ENCODE measurements at places on chromosomes 6 and 20.

DNA sequence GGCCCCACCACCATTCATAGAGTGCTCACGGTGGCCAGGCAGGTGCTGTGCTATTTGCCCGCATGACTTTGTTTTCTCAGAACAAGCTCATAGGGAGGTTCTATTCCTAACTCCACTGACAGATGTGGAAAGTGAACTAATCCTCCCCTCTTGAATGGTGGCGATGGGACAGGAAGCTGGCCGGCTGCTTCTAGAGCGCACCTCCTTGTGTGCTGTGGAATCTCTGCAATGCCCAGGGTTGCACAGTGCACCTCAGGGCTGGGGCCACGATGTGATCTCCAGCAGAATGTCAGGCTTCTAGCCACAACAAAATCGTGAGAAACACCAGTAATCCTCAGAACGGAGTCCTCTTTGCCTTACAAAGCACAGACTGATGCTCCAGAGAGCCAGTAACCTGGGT, 53.8 kb upstream of the SLC22A23 start:
- DNase-seq, result no peak

GRCh38 chr6:4521070-4521469, 255.1 kb upstream of the CDYL start:
- no peak for DNase-seq

DNA sequence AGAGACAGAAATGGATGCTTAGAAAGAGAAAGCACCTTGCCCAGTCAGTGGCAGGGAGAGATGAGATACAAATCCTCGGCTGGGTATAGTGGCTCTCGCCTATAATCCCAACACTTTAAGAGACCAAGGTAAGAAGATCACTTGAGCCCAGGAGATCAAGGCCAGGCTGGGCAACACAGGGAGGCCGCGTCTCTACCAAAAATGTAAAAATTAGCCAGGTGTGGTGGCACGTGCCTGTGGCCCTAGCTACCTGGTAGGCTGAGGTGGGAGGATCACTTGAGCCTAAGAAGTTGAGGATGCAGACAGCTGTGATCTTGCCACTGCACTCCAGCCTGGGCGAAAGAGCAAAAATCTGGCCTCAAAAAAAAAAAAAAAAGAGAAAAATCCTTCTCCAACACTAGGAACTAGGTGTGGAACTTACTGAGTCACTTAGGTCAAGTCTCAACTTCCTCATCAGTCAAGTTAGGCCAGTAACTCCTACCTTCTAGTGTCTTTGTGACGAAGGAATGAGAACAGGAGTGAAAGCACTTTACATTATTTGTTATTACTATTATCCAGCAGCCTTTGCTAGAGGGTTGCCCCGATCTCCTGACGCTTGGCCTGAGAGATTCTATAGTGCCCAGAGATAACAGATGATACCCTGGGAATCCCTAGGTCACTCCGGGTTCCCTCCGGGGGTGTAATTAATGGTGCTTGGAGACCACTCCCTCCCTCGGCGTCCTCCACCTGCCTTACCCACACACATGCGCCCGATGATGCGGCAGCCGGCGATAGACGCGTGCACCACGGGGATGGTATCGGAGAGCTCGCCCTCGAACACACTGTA, 918 bp downstream of the EIF6 start:
- DNase-seq, result no peak

DNA sequence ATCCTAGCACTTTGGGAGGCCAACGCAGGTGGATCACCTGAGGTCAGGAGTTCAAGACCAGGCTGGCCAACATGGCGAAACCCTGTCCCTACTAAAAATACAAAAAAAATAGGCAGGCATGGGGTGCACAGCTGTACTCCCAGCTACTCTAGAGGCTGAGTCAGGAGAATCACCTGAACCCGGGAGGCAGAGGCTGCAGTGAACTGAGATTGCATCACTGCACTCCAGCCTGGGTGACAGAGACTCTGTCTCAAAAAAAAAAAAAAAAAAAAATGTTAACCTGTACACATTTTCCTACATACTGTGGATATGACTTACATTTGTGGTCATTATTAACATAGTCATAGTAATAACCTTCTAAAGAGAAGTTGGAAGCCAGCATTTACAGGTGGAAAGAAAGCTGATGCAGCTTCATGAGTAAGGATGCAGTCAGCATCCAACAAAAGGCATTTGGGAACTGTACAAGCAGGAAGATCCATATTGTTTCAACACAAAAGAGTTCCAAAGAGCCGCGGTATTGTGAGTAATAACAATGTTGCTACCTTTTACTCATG, 186.2 kb downstream of the GPX5 start:
- DNase-seq, result no peak

DNA sequence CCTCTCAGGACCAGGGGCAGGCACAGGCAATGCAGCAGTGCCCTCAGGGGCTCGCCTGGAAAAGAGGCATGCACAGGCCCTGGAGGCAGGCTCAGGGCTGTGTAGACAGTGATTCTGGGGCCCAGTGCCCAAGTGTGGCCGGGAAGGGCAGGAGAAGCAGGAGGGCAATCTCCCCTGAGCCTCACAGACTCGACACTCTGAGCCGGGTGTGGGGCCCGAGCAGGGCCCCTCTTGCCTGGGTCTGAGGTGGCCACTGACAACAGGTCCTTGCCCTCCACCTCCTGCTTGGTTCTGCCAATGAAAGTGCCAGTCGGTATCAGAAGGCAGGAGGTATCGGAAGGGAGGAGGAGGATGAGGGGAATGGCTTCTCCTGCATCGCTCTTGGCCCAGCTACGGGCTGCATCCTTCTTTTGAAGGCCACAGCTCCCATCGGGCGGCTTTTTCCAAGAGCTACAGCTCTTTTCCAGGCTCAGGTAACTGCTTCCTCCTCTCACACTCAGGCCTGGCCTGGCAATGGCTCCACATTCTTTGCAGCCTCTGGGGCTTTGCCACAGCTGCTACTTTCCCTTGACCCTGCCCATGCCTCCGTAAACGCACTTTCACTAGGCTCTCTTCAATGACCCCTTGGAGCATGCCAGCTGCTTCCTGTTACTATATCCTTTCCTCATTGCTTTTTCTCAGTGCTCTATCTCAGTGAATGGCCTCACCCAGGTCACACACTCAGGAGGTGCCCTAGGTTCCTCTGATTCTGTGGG, 24.5 kb downstream of the GABRR2 start:
- no peak for DNase-seq

- DNase-seq, result no peak
These were observed 27.9 kb downstream of the STK38 start for GRCh38 chr6:36519352-36519751.

DNA sequence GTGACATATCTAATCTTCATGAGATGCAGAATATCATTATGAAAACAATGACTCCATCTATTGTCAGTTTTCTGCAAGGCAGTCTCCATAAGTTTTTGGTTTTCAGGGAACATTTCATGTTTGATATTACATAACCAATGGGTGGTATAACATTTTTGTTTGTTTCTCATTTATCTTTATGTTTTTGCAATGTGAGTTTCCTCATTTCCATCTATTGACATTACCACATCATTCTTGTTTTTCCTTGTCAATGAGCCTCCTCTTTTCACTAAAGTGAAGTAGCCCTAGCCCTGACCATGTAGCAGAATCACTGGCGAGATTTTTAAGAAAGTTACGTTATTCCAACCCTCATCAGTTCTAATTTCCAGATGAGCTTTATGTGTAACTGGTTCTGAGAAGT, 4.4 kb downstream of the EFHC1 start:
- no peak for DNase-seq

DNA sequence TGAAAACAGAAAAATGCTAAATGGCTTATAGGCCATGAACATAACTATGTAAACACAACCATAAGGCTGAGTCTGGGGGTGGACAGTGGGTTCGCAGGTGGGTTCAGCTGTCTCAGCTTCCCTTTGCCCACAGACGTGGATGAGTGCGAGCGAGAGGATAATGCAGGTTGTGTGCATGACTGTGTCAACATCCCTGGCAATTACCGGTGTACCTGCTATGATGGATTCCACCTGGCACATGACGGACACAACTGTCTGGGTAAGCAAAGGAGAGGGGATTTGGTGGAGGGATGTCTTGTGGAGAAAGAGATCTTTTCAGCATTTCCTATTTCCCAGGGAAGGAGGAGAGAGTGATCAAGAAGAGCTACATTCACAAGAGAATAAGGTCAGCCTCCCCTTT, 14.7 kb downstream of the SCUBE3 start:
- no peak for DNase-seq

GRCh38 chr6:24078200-24078599, 47.8 kb upstream of the NRSN1 start:
- no peak for DNase-seq

GRCh38 chr20:63499338-63499969, 571 bp upstream of the EEF1A2 start:
- DNase-seq, result no peak

DNA sequence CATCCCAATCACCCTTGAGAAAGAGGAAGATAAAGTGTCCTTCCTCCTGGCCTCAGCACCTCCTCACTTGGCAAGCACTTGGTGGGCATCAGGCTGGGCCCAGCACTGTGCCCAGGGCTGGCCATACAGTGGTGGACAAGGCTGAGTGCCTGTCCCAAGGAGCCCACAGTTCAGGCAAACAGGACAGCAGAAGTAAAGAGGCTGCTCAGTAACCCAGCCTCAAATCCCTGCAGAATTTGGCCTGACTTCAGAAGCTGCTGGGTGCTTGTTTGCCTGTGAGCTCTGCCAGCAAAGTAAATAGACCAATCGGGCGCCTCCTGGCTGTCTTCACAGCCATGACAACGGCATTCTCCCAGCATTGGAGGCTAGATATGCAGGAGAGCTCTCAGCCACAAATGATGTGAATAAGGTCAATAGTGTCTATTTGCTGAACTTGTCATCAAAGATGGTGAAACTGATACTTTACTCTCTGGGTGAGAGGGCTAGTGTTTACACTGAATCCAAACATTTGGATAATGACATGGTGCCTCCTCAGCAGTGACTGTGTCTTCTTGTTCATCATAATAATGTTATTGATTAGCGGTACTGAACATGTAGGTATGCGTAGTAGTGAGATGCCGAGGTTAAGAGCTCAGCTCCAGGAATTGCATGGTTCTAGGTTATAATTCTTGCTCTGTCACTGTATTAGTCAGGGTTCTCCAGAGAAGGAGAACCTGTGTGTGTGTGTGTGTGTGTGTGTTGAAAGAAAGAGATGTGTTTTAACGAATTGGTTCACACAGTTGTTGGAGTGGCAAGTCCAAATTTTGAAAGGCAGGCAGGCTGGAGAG, 36.9 kb upstream of the FANCE start:
- DNase-seq, result no peak

DNA sequence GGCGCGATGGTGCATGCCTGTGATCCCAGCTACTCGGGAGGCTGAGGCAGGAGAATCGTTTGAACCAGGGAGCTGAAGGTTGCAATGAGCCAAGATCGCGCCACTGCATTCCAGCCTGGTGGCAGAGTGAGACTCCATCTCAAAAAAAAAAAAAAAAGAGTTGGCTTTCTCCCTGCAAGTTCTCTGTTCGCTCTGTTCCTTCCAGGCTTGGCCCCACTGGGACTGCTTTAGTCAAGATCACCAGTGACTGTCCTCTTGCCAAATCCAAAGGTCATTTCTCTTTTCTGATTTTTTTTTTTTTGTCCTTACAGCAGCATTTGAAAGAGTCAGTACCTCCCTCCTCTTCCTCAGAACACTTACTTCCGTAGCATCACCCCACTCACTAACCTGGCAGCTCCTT, 10.8 kb upstream of the GNRH2 start:
- no peak for DNase-seq

DNA sequence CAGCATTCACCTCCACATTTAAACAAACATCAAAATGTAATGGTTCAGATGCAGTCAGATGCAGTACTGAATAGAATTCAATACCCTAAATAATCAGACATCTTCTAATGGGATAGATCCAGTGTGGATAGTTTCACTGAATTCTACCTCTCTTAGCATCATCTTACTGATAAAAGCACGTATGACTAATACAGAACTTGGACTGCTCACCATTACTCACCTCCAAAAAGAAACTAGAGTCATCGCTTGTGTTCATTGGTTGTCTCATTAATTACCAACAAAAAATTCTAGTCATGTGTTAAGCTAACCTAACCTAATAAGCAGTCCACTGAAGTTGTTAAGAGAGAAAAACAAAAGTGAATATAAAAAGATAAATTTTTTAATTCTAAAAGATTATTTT, 165.9 kb upstream of the IRAK1BP1 start:
- DNase-seq, result no peak

- no peak for DNase-seq
These were observed 243.2 kb upstream of the BMP2 start for GRCh38 chr20:6524305-6524704.

DNA sequence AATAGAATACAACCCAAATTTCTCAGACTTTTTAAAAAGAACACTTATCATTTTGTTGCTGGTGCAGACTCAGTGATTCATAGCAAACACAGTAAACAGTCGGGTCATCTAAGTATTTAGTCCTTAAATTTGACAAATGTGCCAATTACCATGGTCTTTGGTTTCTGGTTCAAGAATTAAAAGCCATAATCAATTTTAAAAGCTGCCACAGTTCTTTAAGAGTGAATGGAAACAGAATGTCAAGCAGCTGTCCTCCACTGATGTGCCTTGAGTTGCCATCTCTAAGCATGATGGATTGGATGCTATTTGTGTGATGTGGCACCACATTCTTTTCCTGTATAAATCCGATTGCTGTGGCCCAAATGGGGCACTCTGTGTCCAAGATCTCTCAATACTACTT, 67.2 kb upstream of the MLIP start:
- DNase-seq, result no peak

GRCh38 chr20:44406572-44407137, 51.2 kb downstream of the HNF4A start:
- no peak for DNase-seq

DNA sequence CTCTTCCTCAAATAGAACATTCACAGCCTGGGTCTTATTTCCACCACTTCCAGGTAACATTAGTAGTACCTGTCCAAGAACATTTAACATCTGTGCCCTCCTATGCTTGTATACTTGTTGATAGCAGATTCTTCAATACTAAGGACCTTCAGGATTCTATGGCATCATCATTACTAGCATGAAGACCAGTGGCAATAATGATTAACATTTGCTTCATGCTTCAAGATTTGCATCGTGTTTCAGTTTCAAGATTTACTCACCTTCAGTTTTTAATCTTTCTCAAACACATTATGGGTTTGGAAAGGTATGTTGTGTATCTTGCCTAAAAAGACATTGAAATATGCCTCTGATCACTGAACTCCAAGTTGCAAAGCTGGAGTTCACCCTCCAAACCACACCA, 412.8 kb upstream of the NRSN1 start:
- DNase-seq, result no peak

GRCh38 chr6:11653028-11653583, 115.6 kb downstream of the TMEM170B start:
- peak; percentile 34 for DNase-seq

DNA sequence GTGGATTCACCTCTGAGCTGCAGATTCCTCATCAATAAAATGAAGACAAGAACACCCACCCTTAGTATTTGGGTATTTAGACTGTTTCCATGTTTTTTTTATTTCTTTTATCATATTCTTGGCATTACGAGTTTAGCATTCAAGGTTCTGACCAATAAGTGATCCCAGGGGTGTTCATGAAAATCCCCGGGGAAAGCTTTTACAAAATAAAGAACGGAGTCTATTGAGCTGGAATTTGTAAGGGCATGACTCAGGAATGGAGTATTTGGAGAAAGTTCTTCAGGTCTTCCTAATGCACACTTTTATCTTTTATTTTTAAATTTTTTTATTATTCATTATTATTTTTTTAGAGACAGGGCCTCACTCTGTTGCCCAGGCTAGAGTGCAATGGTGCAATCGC, 19.4 kb upstream of the TOX2 start:
- no peak for DNase-seq

GRCh38 chr6:23394681-23395080, 731.3 kb upstream of the NRSN1 start:
- DNase-seq, result no peak

- no peak for DNase-seq
These were observed at the start of gene CST2 for GRCh38 chr20:23826541-23827021. Gene CST2 (minus strand): TSS chr20:23826729. CDS start chr20:23826660, 69 bp downstream.
